Skeletal muscle cell (primary cell): ENCODE measurements at places on chromosomes 2 and 18.

GRCh38 chr18:13537022-13537780 is 189.2 kb downstream of the FAM210A start:
- DNase-seq, result no peak

DNA sequence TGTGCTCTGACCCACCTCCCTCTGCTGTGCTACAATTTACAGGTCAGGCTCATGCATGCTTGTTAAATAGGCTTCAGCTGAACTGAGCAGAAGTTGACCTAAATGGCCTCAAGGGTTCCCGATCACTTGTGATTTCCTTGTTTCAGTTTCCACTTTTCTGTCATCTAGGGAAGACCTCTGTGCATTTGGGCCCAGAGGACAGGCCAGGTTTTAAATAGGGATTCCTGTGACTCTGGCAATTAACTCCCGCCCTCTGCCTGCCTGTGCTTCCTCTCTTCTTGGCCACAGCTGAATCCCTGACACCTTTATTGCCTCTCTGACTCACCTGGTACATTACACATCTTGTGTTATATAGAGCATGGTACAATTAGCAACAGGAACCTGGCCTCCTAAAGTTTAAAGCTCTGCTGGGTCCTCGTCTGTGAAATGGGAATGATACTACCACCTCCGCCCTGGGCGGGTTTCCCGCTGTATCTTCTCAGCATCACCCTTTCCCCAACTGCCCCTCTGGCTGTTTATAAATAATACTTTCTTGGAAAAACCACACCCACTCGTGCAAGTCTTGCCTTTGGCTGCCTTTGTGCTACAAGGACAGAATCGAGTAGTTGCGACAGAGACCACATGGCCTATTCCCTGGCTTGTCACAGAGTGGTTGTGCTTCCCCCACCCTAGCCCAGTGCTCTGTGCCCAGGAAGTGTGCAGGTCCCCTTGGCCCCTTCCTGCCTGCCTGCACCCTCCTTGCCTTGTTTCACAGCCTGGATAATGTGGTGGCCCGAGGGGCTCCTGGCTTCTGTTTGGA is 7.9 kb downstream of the CABLES1 start:
- DNase-seq, result no peak

- DNase-seq, result peak; percentile 27
Measured at GRCh38 chr2:217338306-217338916, 478.5 kb upstream of the TNP1 start.

DNA sequence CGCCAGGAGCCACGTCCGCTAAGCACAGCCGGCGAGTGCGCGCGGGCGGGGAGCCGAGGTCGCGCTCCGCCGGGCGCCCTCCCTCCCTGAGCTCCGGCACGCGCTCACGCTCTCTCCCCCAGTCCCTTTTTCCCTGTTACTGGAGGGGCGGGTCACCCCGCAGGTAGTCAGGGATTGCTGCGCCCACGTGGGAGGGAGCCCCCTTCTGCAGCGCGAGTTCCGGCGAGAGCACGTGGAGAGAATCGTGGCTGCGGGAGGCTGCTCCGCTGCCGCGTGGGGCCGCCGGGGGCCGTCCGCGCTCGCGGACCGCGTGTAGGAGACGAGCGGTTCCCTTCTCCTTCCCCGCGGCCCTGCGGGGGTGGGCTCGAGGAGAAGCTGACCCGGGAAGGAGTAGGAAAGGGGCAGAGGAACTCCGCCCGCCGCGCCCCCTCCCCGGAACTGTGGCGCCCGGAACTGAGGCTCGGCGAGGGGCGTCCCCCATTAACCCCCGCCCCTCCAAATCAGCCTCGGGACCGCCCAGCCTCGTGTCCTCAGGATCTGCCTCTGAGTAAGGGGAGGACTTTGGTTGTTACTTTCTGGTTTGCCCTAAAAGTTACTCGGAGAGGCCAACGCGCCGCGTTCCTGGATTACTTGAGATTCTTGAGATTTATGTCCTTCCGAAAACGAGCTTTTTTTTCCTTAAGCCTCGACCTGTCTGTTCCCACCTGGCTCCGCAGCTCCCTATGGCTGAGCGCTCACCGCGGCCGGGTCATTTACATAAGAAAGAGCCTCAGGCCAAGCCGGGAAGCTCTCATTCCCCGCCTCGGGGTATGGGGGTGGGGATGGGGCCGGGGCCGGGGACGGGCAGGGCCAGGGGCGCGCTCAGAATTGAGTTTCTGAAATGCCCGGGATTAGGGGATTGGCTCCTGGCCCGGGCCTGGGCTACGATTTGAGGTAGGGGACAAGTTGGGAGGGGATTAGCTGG is 1.1 kb downstream of the HK2 start:
- DNase-seq, result no peak

- no peak for DNase-seq
Measured at GRCh38 chr2:199457147-199458008, at the start of gene SATB2. Gene SATB2, minus strand, starts transcription at chr2:199457939. Its CDS starts 1,902 bp downstream, at chr2:199456037.

GRCh38 chr2:105183555-105184323 is 57.8 kb upstream of the GPR45 start:
- DNase-seq, result no peak

- no peak for DNase-seq
Measured at GRCh38 chr2:16105669-16106281, 165.4 kb downstream of the MYCN start.

GRCh38 chr2:144513388-144514101 is 6.4 kb downstream of the ZEB2 start:
- DNase-seq, result no peak

DNA sequence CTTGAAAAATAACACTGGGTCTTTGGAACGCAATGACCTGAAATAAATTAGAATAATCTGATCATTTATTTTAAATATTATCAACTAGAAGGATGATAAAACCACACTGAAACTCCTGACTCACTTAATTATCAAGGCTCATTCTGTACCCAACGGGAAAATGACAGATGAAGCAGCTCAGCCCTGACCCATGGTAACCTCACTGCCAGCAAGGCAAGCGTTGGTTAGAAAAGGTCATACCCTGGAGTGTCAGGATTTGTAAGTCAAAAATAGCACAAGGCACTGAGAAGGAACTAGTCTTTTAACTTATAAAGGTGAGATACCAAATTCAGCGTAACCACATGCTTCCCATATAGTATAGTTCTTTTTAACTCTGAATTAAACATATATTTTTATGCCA is 277.5 kb downstream of the ETAA1 start:
- no peak for DNase-seq

DNA sequence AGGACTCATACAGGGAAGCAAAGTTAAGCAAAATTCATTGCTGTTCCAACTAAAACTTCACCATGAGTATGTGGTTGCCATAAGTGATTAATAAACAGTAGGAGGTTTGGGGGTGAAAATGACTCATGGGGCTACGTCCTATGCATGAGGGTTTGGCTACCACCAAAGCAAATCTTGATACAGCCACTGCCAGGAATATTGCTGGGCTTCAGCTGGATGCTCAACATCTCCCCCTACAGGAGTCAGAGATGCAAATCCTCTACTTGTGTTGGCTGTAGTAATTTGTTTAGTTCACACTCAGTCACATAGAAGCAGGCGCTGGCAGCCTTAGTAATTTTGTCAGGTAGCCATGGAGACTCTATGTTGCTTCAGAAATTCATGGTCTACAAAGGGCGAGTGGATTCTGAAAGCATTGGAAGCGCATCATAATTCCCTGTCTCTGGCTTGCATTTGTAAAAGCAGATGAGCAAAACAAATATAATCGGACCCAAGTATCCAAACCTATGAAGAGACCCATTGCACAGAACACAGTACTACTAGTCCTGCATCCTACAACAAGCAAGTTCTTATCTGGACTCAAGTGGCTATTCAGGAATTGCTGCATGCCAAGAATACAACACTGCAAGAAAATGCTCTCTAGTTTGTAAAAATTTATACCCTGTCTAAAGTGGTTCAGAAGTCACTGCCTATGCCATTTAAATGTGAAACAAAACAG is 76.0 kb downstream of the CD28 start:
- peak; percentile 95 for DNase-seq

- DNase-seq, result no peak
Measured at GRCh38 chr2:171741189-171741588, 53.9 kb downstream of the DYNC1I2 start.

- no peak for DNase-seq
Measured at GRCh38 chr2:172219201-172219600, 116.5 kb upstream of the DLX2 start.

DNA sequence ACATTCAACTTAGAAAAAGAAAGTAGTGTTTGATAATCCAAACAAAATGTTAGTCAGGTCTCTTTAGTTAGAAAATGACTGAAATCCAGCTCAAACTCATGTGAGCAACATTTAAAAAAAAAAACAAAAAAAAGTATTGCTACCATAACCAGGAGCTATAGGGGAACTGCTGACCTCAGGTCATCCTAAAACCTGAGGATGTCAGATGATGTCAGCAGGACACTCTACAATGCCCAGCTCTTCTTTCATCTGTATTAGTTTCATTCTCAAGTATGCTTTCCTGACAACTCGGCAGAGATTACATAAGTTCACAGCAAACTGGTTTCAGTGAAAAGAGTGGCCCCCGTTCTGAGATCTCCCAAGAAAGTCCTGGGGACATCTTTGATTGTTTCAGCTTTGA is 4.2 kb upstream of the ESCO1 start:
- DNase-seq, result no peak

- DNase-seq, result no peak
Measured at GRCh38 chr18:55524353-55525073, 63.5 kb downstream of the TCF4 start.

- DNase-seq, result no peak
Measured at GRCh38 chr2:176960736-176961520, 251.7 kb upstream of the HNRNPA3 start.

- DNase-seq, result no peak
Measured at GRCh38 chr2:185187421-185187820, 551.2 kb upstream of the FSIP2 start.

- no peak for DNase-seq
Measured at GRCh38 chr2:84971510-84972206, 697 bp downstream of the KCMF1 start.

DNA sequence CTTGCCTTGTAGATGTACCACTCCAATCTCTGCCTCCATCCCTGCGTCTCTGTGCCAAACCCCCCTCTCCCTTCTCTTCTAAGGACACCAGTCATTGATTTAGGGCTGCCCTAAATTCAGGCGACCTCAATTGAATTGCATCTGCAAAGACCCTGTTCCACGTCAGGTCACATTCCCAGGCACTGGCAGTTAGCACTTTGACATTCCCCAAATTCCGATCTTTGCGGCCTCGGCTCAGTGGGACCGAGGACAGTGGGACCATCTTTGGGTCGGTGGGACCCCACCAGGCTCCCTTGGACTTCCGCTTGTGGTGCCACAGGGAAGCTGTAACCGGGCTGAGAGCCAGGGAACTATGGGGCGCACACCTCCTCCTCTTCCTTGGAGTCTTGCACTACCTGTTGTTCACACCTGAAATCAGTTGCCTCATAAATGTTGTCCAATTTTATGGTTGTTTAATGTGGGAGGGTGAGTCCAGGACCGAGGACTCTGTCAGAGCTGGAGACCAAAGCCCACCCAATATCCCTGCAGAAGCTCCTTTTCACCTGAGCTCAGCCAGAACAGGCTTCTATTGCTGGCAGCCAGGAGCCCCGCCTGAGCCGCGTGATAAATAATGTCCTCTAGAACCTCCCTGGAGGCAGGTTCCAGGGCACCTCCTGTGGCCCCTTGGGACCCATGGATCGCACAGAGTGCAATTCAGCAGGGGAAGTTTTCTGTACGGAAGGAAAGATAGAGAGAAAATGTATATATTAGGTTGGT is 271.6 kb downstream of the EIPR1 start:
- DNase-seq, result no peak

- DNase-seq, result no peak
Measured at GRCh38 chr18:43596105-43596712, 318.9 kb upstream of the SYT4 start.

GRCh38 chr18:12023375-12023774 is 42.1 kb downstream of the IMPA2 start:
- DNase-seq, result no peak

- peak; percentile 11 for DNase-seq
Measured at GRCh38 chr2:204950695-204951346, 405.5 kb downstream of the PARD3B start.

DNA sequence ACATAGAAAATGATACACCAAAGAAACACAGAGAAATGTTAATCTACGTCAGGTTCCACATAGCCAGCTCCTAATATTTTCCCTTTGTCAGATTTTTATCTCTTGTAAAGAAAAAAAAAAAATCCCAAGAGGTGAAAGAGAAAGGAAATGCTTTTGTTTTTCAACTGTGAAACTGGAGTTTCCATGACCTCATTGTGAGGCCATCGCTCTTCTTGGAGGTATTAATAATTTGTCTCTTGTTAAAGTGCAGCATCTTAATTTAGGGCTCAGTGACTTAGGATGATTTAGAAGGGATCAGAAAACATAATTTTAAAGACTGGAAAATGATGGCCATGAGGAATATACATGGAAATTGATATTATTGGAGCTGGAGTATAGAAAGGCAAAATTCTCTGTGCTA is 21.7 kb downstream of the ARHGAP28 start:
- no peak for DNase-seq

DNA sequence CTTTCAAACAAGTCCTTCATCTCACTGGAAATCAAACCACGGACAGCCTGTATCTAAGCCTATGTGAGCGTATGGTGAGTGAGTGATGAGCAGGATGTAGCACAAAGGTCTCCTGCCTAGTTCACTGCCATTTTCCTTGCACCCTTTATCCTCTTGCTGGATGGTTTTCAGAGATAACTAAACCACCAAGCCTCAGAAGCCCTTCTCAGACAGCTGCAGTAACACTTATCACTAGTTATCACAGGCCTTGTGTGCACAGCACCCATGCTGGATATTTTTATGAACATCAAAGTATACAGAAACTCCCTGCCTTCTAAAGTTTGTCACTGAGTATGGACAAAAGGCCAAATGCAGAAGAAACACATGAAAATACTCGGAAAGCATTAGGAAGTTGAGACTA is 69.5 kb downstream of the C1D start:
- no peak for DNase-seq

- no peak for DNase-seq
Measured at GRCh38 chr2:118812552-118812951, 34.9 kb downstream of the EN1 start.
